ENCODE measurements at places on chromosomes 12 and 14. TPM values are rescaled to one million over a fixed set of nuclear protein-coding genes. Genes with fewer than 3 reads are reported as not detected.
A peak's percentile ranks its signal among the peaks of the same experiment; 100 is the strongest.

The CAPS2 gene
- 1.1 TPM for total RNA-seq

The TMPRSS12 gene
- total RNA-seq: not detected

The BICD1 gene
- 19.5 TPM for total RNA-seq

The B4GALNT3 gene
- total RNA-seq: 0.27 TPM

DNA sequence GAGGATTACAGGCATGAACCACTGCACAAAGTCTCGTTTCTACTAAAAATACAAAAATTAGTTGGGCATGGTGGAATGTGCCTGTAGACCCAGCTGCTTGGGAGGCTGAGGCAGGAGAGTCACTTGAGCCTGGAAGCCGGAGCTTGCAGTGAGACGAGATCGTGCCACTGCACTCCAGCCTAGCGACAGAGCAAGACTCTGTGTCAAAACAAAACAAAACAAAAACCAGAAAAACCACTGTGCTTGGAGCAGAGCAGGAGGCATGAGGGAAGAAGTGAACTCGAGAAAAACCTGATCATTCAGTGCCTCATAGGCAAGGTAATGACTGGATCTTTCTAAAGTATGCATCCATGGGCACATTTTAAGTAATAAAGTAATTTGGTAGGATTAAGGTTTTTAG is 487.8 kb downstream of the KCNH5 start:
- DNase-seq: no peak

- DNase-seq: no peak
These were observed 6.7 kb upstream of the MORN3 start for GRCh38 chr12:121676190-121676589.

DNA sequence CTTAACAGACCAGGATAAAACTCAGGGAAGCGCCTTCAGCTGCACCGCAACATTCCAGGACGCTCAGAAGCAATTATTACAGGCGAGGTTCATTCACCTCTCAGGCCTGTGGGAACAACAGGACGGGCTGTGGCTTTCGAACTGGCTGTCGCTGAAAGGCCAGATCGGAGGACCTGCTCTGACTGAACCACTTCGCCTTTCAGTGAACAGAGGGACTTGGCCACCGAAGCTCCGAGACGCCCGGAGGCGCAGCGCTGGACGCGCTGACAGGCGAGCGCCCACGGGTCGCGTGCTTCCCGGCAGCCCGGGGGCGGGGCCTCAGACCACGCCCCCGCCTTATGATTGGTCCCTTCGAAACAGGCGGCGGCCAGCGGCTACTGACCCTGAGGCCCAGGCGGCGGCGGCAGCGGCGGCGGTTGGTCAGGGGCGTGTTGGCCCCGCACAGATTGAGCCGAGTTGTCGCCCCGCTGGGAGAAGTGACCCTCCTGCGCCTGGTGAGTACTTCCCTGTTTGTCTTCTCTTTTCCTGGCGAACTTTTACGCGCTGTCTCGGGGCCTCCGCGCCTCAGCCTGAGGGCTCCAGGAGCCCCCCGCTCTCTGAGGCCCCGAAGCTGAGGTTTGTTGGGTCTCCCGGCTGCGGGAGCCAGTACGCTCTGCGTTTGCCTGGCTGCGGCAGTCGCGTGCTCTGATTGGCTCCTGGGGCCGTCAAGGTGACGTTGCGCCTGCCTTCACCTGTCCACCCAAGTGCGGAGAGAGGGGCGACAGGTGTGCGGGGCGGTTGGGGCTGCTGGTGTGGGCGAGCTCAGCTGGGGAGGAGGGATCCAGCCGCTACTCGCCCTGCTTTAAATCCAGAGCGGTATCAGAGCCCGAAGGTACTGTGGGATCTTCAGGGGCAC is at the start of gene GAS2L3:
Gene GAS2L3, plus strand, starts transcription at position 393 of the 895 bp plus-strand sequence. CDS start 21,221 bp downstream, outside the sequence.
- no peak for DNase-seq

GRCh38 chr14:52917735-52918134 is 33.1 kb downstream of the FERMT2 start:
- no peak for DNase-seq

DNA sequence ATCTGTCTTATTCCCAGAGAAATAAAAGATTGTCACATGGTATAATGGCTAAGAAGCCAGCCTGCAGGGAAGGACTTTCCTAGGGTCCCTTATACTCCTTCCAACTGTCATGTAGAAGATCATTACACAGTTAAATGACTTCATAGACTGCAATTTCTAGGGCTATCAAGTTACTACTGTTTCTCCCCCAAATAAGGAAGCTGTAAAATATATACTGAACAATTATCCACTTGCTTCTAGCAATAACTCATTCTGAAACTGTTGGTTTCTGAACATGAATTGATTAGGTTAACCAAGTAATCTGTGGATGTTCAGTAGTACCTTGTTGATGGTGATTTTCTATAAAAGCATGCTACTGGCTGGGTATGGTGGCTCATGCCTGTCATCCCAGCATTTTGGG is 44.6 kb downstream of the A2ML1 start:
- DNase-seq: no peak

DNA sequence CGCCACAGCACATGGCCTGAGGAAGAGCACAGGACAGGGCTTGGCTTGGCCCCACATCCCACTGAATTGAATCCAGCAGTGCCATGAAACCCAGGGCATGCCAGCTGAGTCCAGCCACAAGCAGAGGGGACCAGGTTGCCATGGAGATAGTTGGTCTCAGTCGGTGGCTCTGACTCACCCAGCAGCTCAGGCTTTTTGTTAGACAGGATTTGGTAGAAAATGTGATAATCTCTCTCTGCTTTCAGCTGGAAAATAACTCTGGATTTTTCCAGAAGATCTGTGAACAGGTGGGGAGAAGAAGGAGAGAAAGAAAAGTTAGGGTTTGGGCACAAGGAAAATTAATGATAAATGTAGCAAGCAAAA is 4.8 kb downstream of the MYH7 start:
- DNase-seq: peak; percentile 16

DNA sequence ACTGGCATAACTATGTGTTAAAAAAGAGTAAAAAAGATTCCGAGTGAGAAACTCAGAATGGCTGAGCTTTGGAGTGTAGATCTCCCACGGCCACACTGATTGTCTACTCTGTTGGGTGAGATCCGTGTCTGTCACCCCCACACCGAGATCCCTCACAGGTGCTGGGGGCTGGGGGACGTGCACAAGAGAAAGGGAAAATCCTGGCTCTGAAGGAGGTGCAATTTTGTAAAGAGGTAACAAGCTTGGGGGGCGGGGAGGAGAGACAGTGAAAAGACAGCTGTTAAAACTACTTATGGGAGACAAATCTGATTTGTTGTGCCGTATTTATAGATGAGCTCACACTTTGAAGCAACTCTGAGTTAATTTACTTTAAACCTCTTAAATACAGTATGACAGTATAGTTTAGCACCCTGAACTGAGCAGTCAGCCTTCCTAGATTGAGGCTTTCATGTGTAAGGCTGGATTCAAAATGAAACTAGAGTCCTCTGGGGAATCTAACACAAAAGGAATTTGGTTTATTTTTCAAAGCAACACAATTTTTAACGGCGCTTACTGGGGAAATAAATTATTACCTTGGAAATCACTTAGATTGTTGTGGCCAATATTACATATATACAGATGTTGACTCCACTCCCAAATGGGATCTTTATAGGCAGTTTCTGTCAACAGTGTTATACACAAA is 167.4 kb upstream of the RGS6 start:
- DNase-seq: no peak

DNA sequence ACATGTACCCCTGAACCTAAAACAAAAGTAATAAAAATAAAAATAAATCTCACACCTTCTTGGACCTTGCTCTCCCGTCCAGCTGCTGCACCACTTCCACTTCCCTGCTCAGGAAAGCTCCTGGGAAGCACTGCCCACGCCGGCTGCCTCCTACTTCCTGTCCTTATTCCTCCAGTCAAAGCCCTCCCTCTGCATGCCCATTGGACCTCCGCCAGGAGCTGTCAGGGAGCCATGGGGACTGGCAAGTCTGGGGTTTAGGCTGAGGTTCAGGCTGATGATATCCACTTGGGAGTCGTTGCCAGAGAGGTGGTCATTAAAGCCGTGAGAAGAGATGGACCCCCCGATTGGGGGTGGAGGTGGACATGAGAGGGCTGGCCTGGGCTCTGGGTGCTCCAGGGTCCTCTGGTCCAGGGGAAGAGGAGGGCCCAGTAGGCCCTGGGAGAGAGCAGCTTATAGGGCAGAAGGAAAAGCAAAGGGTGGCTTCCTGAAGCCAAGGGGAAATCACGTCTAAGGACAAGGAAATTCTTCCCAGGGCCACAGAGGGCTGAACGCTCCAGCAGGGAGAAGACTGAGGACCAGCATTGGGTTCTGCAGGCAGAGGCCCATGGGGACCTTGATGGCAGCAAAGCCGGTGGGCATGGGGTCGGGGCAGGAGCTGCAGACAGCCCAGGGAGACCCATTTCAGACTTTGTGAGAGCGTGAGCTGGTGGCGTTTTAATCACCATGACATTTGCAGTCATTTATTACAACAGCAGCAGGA is 78.7 kb downstream of the FZD10 start:
- DNase-seq: no peak

- no peak for DNase-seq
These were observed 7.9 kb upstream of the POU6F1 start for GRCh38 chr12:51225771-51226170.

- DNase-seq: no peak
These were observed 37.7 kb downstream of the LRRC74A start for GRCh38 chr14:76863724-76864407.

DNA sequence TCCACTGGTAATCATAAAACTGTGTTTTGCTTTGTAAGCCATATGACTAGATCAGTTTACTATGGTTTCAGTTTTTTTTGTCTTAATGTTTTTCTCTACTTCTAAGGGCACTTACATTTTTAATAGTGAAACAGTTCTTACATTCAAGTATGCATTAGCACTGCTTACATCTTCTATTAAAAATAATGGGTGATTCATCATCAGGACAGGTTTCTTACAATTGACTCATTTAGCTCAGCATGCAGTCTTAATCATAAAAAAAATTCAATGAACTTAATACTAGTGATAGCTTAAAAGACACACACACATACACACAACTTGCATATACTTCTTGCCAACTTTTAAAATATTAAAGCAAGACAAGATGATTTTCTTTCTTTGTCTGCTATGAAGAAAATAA is 845.7 kb upstream of the USP15 start:
- no peak for DNase-seq

GRCh38 chr12:31518680-31519227 is 72.2 kb downstream of the DENND5B start:
- DNase-seq: peak; percentile 99

DNA sequence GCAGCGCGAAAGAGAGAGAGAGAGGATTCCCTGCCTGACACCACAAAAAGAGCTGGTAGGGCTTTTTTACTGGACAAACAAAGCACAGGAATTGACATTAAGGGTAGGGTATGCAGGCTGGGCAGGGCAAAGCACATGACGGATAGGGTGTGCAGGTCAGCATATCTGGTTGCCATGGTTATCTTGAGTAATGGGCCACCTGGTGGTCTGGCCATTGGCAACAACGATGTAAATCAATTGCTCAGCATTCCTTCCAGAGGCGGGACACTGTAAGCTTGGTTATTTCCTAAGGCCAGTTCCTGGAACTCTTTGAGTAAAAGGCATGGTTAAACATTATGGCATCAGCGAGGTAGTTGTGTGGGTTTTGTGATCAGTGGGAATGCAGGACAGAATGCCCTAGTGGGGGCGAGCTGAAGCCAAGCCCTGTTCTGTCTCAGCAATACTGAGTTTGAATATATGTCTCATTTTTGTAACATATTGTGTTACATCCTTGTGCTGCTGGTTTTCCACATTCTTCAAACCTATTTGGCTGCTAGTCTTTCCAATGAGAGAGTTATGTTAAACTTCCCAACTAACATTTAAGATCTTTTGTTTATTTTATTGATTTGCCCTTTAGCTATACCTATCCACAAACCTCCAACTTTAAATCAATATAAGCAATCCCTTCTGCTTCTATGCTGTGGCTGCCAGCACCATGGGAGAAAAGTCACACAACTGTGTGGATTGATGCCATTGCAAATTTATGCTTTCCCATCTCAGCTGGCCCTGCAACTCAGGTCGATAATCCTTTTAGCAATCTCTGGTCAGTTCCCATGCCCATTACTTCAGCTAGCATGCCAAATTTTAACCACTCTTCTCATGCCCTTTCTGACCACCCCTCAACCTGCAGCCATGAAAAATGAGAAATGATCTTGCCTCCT is 396.7 kb upstream of the PDE3A start:
- no peak for DNase-seq

GRCh38 chr12:72273851-72274351 is 1.7 kb downstream of the TRHDE start:
- no peak for DNase-seq

GRCh38 chr12:132287391-132288238 is 41.8 kb downstream of the GALNT9 start:
- no peak for DNase-seq

DNA sequence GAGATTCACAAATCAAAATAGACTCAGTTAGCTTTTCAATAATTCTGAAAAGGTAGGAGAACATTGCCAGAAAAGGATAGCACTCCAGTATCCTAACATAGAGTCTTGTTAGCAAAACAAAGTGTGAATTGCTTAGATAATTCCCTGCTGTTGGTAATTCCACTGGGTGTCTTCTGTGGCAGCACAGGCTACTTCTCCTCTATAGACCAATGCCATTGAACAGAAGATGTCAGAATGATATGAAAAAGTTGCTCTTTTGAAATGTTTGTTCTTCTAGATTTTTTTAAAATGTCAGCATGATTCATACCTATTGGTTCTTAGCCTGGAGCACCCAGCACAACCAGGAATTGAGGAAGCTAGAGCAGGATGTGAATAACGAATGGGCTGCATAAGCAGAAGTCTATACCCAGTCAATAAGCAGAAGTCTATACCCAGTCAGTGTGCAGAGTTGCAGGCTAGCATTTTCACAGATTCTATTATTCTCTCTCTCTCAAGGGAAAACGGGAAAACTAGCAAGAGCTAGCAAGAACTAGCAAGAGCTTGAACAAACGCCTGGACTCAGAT is 112.8 kb downstream of the SYT1 start:
- peak; percentile 5 for DNase-seq

- DNase-seq: no peak
These were observed 57.2 kb upstream of the FICD start for GRCh38 chr12:108457734-108458361.

DNA sequence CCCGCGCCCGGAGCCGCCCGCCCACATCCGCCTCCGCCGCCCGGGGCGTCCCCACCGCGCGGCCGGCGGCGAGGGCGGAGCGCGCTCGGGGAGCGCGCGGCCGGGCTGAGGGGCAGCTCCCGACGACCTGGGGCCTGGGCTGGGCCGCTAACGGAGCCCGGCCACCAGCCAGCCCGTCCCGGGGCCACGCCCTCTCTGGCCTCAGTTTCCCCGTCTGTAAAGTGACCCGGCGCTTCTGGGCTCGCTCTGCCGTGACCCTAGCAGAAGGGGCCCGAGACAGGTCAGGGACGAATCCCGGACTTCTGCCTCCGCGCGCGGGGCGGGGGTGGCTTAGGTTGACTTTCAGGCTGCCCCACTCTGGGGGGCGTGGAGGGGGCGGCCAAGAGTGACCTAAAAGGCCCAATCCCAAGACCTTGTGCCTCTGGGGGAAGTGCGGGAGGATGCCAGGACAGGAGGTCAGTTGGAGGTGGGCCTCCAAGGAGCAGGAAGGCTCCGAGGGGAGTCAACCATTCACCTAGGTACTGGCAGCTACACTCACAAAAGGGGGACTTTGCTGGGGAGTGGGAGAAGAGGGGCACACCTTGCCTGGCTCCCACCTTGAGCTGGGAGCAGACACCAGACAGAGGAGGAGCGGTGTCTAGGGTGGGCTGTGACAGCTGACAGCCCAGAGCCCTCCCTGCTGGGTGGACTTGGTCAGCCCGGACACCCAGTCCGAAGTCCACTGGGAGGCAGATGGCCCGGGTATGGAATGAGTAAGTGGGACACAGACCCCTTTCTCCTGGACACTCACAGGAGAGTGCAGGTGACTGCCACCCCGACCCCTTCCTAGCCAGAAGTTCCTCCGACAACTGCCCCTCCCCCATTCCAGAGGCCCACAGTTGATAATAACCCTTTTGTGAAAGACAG is 486 bp upstream of the AKT1 start:
- DNase-seq: no peak

GRCh38 chr12:94592080-94592479 is 58.3 kb downstream of the TMCC3 start:
- DNase-seq: peak; percentile 45

All from HT1080 (cell line).